ENCODE measurements at places on chromosomes 1 and 21.

DNA sequence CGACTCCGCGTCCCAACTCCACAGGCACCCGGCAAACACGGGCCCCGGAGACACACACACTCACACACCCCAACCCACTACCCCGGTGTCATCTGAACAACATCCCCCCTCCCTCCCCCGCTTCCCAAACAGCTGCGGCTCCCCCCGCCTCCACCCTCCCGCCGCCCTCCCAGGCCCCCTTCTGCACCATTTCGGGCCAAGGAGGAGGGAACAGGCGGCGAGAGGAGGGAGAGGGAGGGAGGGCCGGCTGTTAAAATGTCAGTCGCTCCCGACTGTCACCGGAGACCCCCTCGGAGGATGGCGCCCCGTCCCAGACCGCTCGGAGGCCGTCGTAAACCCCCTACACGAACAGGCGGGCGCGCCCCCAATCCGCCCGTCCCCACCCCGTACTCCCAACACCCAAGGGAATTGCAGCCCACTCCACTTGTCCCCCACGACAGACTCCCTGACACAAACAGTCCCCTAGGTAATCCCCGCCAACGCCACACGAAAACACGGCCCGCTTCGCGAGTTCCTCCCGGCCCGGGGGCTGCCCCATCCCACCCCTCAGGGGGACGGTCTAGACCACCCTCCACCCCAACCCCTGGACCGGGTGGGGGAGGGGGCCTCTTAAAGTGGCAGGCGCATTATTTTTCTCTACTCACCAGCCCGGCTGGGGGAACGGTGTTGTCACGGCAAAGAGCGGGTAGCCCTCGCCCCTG, 583 bp downstream of the MEF2D start:
- DNase-seq, result no peak
- H3K4me1 ChIP-seq, result peaks cover 59% of the 10 kb centered on the region
- H3K27ac ChIP-seq, result peak overlapping the region; percentile 100
- H3K36me3 ChIP-seq, result peaks cover 2% of the 10 kb centered on the region
- H3K4me3 ChIP-seq, result peak overlapping the region; percentile 89

DNA sequence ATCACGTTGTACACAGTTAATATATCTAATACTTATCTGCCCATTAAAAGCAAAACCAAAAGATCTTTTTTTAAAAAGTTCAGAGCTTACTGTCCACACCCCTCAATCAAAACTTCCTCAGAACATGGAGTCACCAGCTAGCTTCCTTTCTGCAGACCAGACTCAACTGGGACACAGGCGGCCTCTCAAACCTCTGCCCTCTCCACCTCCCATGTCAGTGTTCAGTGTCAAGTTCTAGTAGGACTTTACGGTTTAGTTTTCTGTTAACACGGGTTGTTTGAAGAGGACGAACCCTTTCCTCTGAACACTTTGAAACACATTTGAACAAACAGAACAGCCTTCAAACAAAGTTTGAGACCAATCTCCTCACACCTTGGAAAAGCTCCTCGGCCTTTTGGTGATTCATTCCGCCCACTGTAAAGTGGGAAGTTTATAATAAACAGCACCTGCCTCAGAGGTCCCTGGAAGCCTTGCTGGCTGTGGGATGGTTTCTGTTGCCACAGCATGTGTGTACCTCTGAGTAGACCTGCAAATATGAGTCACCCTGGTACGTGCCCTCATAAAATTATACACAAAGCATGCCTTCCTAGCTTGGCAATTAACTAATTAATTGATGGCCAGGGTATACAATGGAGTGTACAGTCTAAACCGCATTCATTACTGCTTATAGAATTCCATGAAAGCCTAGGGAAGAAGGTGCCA, 48.4 kb upstream of the SIPA1L2 start:
- DNase-seq, result peak; percentile 61
- H3K27ac ChIP-seq, result no peak overlapping the region
- H3K36me3 ChIP-seq, result no peaks in the 10 kb centered on the region
- H3K27me3 ChIP-seq, result no peaks in the 10 kb centered on the region
- no peaks in the 10 kb centered on the region for H3K4me1 ChIP-seq

DNA sequence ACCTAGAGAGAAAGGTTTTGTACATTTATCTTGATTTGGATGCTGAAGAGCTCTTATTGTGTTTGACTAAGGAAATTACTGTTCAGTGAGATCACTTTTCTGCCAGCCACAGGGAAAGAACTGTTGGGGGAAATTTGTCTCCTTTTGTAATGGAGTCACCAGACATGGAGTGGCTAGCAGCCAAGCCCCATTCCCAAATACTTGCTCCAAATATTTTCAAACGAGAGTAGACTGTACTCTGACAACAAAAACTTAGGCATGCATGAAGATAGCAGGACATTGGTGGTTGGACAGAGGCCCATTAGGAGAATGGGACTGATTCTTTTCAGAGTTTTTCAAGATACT, 21.1 kb downstream of the IPO9 start:
- no peaks in the 10 kb centered on the region for H3K27me3 ChIP-seq
- peak; percentile 76 for DNase-seq
- H3K4me3 ChIP-seq, result no peak overlapping the region
- H3K27ac ChIP-seq, result peak overlapping the region; percentile 31
- H3K4me1 ChIP-seq, result peaks cover 14% of the 10 kb centered on the region
- H3K36me3 ChIP-seq, result peaks cover 8% of the 10 kb centered on the region

DNA sequence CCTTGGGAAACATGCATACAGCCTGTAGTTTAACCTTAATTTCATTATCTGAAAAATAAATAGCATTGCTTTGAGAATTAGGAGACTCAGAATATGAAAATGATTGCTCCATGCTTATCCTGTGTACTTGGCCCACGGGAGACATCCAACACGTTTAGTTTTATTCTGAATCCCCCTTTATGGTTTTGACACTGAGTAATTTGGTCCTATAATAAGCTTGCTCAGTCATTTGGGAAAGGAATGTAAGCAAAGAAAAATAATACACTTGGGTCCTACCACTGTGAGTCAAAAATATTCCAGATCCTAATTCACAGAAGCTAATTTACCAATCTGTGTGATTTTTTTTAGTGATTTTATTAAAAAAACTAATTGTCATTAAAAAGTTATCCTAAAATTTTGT, 557.3 kb downstream of the USP25 start:
- no peak overlapping the region for H3K4me3 ChIP-seq
- no peak overlapping the region for H3K27ac ChIP-seq
- H3K4me1 ChIP-seq, result no peaks in the 10 kb centered on the region
- no peaks in the 10 kb centered on the region for H3K27me3 ChIP-seq

DNA sequence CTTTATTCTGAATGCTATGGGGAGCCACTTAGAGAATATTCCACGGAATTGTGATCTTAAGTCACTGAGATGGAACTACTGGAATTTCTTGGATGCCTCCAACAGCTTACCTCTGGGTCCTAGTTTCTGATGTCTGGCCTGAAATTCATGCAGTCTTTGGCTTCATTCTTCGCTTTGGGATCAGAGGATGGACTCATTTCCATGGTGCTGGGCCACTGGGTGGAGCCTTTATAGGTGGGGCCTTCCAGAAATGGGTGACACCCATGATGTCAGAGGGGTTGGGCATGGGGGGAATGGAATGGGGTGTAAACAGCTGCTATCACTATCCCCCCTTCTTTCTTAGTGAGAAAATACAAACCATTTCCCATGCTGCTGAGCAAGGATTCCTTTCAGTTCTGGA, 73.7 kb upstream of the FGGY start:
- no peaks in the 10 kb centered on the region for H3K4me1 ChIP-seq
- H3K4me3 ChIP-seq, result no peak overlapping the region
- no peaks in the 10 kb centered on the region for H3K27me3 ChIP-seq
- DNase-seq, result peak; percentile 19
- no peak overlapping the region for H3K27ac ChIP-seq

DNA sequence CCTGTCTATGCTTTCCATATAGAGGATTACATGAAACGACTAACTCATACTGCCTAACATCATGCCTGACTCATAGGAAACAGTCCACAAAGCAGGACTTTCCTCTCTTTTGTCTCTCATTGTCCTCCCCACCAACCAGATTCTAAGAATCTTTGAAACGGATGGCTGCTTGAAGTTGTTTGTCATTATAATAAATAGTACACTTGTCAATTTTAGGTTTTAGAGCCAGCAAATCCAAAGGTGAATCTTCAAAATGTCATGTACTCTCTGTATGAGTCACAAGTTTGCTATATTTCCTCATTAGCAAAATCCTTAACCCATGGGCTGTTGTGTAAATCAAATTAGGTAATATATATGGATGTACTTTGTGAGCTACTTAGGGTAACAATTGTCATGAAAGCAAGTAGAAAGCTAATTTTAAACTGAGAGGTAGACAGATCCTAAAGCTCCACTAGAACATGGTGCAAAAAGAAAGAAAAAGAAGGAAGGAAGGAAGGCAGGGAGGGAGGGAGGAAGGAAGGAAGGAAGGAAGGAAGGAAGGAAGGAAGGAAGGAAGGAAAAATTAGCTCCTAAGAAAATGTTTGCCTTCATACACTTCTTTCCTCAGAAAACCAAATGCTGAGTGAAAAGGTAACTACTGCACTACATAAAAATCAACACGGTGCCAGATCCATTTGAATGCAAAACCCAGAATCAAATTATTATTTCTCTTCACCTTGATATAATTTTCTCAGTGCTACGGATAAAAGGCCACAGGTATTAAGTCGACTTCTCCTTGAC, 129.5 kb upstream of the PRMT6 start:
- H3K27me3 ChIP-seq, result no peaks in the 10 kb centered on the region
- no peak overlapping the region for H3K27ac ChIP-seq
- no peak overlapping the region for H3K4me3 ChIP-seq
- H3K36me3 ChIP-seq, result no peaks in the 10 kb centered on the region

GRCh38 chr1:190540366-190540765, 62.7 kb upstream of the BRINP3 start:
- H3K4me1 ChIP-seq, result no peaks in the 10 kb centered on the region
- H3K4me3 ChIP-seq, result no peak overlapping the region
- no peak for DNase-seq
- no peaks in the 10 kb centered on the region for H3K27me3 ChIP-seq
- no peaks in the 10 kb centered on the region for H3K36me3 ChIP-seq
- H3K27ac ChIP-seq, result no peak overlapping the region

DNA sequence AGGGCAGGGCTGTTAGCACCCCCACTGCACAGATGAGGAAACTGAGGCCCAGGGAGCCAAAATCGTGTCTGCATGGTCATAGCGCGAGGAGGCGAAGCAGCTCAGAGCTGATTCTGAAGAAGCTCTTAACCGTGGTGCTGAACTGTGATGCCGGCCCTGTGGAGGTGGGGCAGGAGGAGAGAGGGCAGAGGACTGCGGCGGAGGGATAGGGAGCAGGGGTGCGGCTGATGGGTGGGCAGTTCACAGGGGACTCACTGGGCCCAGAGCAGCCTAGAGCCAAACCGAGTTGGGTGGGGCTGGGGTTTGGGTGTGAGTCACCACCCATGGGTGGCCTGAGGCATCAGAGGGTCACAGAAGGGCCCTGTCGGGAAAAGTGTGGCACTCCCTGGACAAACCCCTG, 74.7 kb downstream of the RAP1GAP start:
- no peak for DNase-seq
- H3K27ac ChIP-seq, result no peak overlapping the region
- H3K4me3 ChIP-seq, result no peak overlapping the region
- no peaks in the 10 kb centered on the region for H3K36me3 ChIP-seq
- H3K4me1 ChIP-seq, result no peaks in the 10 kb centered on the region
- no peaks in the 10 kb centered on the region for H3K27me3 ChIP-seq

DNA sequence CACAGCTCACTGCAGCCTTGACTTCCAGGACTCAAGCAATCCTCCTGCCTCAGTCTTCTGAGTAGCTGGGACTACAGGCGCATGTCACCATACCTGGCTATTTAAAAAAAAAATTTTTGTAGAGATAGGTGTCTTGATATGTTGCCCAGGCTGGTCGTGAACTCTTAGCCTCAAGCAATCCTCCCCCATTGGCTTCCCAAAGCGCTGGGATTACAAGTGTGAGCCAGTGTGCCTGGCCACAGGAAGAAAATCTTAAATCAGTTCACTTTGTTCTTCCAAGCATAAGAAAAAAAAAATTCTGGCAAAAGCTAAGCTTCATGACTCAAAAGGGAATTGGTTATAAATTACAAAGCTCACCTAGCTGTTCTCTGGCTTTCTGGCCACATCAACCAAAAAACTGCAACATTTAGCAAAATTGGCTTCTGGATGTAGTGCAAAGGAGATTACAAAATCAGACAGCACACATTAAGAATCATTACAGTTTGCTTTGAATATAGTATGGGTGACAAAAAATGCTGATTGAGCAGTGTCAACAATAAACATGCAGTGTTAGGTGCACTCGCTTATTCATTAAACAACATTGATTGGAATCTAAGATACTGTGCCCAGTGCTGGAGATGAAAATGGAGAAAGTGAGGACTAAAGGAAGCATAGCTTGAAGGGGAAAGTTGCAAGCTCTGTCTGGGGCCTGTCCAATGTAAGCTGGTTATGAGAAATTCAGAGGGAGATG, 76.7 kb downstream of the KCTD3 start:
- no peaks in the 10 kb centered on the region for H3K27me3 ChIP-seq
- H3K36me3 ChIP-seq, result no peaks in the 10 kb centered on the region
- H3K27ac ChIP-seq, result no peak overlapping the region
- H3K4me1 ChIP-seq, result no peaks in the 10 kb centered on the region
- peak; percentile 36 for DNase-seq

- no peak overlapping the region for H3K4me3 ChIP-seq
- peak; percentile 81 for DNase-seq
- no peaks in the 10 kb centered on the region for H3K36me3 ChIP-seq
- H3K27ac ChIP-seq, result no peak overlapping the region
- H3K4me1 ChIP-seq, result peaks cover 3% of the 10 kb centered on the region
Observed at GRCh38 chr21:38751379-38752050, 54.2 kb upstream of the ETS2 start.

GRCh38 chr1:22223176-22223575, 80.3 kb upstream of the WNT4 start:
- H3K4me3 ChIP-seq, result no peak overlapping the region
- no peaks in the 10 kb centered on the region for H3K4me1 ChIP-seq
- H3K36me3 ChIP-seq, result no peaks in the 10 kb centered on the region
- no peak for DNase-seq
- H3K27ac ChIP-seq, result no peak overlapping the region
- H3K27me3 ChIP-seq, result no peaks in the 10 kb centered on the region

GRCh38 chr1:212070720-212071302, 35.3 kb downstream of the DTL start:
- no peak overlapping the region for H3K27ac ChIP-seq
- H3K36me3 ChIP-seq, result peaks cover 2% of the 10 kb centered on the region
- no peaks in the 10 kb centered on the region for H3K27me3 ChIP-seq
- no peak overlapping the region for H3K4me3 ChIP-seq
- no peaks in the 10 kb centered on the region for H3K4me1 ChIP-seq

DNA sequence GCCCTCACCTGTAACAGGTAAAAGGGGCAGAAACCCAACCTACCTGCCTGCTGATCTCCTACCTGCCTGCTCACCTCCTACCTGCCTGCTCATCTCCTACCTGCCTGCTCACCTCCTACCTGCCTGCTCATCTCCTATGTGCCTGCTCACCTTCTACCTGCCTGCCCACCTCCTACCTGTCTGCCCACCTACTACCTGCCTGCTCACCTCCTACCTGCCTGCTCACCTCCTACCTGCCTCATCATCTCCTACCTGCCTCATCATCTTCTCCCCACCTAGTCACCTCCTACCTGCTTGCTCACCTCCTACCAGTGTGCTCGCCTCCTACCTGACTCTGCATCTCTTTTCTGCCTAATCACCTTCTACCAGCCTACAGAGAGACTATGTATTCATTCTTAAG, 452.9 kb downstream of the MATN1 start:
- no peak overlapping the region for H3K27ac ChIP-seq
- no peak overlapping the region for H3K4me3 ChIP-seq
- H3K27me3 ChIP-seq, result no peaks in the 10 kb centered on the region
- DNase-seq, result no peak
- H3K4me1 ChIP-seq, result no peaks in the 10 kb centered on the region
- no peaks in the 10 kb centered on the region for H3K36me3 ChIP-seq
